Mononuclear cell (primary cell): ENCODE measurements at places on chromosomes 6 and 20. TPM values are rescaled to one million over a fixed set of nuclear protein-coding genes. Genes with fewer than 3 reads are reported as not detected.

Gene DNAH8
- 0.10 TPM for total RNA-seq

Gene CD93
- 85.5 TPM for total RNA-seq

Gene SNAI1
- total RNA-seq: 5.8 TPM

Gene LPA
- not detected for total RNA-seq

Gene DPPA5
- total RNA-seq: not detected

Gene SLC22A16
- not detected for total RNA-seq

Gene CENPB
- 45.5 TPM for total RNA-seq

Gene PROCR
- 1.2 TPM for total RNA-seq

Gene HSPA12B
- total RNA-seq: not detected

Gene DLL1
- total RNA-seq: 1.8 TPM

Gene ZNF343
- 3.1 TPM for total RNA-seq

Gene LAMA4
- 0.42 TPM for total RNA-seq

Gene CST1
- not detected for total RNA-seq

Gene RBM24
- 0.21 TPM for total RNA-seq

Gene ZNF165
- total RNA-seq: 2.1 TPM
